ENCODE measurements at places on chromosomes 12 and 14.

- H3K4me1 ChIP-seq, result peaks cover 1% of the 10 kb centered on the region
- no peaks in the 10 kb centered on the region for H3K36me3 ChIP-seq
- H3K4me3 ChIP-seq, result no peak overlapping the region
- no peak for DNase-seq
Observed at GRCh38 chr12:100359822-100360221, 2.9 kb downstream of the SLC17A8 start.

DNA sequence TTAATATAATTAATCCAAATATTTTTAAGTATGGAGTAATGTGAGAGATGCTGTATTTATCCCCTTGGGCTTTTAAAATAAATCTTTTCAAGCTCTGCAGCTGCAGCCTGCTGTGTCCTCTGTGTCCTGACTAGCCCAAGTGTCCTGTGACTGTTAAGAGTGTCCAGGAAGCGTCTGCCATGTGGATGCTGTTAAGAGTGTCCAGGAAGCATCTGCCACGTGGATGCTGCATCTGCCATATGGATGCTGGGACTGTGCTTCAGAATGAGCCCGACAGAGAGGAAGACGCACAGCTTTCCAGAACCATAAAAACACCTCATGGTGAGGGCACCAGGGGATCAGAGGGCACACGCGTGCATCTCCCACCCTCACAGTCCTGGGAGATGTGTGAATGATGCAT lies 307.2 kb downstream of the ADGRD1 start:
- no peaks in the 10 kb centered on the region for H3K36me3 ChIP-seq
- no peak overlapping the region for H3K4me3 ChIP-seq
- no peaks in the 10 kb centered on the region for H3K27me3 ChIP-seq
- peak; percentile 19 for DNase-seq

- H3K36me3 ChIP-seq, result no peaks in the 10 kb centered on the region
- H3K27ac ChIP-seq, result no peak overlapping the region
- DNase-seq, result no peak
- H3K4me3 ChIP-seq, result no peak overlapping the region
Observed at GRCh38 chr12:101671157-101671791, 26.2 kb upstream of the CHPT1 start.

DNA sequence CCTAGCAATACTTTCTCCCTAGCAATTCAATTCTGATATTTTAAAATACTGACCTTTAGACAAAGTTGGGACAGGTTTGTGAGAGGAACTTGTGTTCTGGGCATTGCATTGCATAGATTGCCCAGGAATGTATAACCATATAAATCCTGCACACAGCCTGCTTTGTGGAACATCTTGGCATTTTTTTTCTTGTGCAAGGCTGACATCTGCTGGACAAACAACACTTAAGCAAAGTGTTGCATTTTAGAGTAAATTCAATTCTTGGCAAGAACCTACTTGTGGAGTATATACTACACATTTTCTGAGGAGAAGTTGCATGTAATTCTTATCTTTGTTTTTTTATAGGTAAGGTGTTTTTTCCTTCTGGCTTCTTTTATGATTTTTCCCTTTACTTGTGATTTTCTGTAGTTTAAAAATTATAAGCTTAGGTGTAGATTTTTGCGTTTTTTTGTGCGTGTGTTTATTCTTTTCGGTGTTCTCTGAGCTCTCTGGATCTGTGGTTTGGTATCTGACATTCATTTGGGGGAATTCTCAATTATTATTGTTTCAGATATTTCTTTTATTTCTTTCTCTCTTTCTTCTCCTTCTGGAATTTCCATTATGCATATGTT lies 26.4 kb downstream of the TESPA1 start:
- no peak overlapping the region for H3K4me3 ChIP-seq
- H3K27ac ChIP-seq, result no peak overlapping the region
- no peaks in the 10 kb centered on the region for H3K36me3 ChIP-seq
- H3K27me3 ChIP-seq, result no peaks in the 10 kb centered on the region
- no peak for DNase-seq
- no peaks in the 10 kb centered on the region for H3K4me1 ChIP-seq

GRCh38 chr12:9944391-9944790 lies 12.2 kb upstream of the CLEC2A start:
- H3K4me1 ChIP-seq, result no peaks in the 10 kb centered on the region
- DNase-seq, result no peak
- no peak overlapping the region for H3K27ac ChIP-seq
- no peak overlapping the region for H3K4me3 ChIP-seq
- H3K27me3 ChIP-seq, result no peaks in the 10 kb centered on the region
- H3K36me3 ChIP-seq, result no peaks in the 10 kb centered on the region

GRCh38 chr12:66683073-66683472 lies 4.2 kb upstream of the GRIP1 start:
- H3K27ac ChIP-seq, result no peak overlapping the region
- no peaks in the 10 kb centered on the region for H3K27me3 ChIP-seq
- no peaks in the 10 kb centered on the region for H3K36me3 ChIP-seq
